ENCODE measurements at places on chromosomes 2 and 18.

GRCh38 chr2:165109915-165110314, 93.9 kb downstream of the SCN3A start:
- DNase-seq, result no peak

DNA sequence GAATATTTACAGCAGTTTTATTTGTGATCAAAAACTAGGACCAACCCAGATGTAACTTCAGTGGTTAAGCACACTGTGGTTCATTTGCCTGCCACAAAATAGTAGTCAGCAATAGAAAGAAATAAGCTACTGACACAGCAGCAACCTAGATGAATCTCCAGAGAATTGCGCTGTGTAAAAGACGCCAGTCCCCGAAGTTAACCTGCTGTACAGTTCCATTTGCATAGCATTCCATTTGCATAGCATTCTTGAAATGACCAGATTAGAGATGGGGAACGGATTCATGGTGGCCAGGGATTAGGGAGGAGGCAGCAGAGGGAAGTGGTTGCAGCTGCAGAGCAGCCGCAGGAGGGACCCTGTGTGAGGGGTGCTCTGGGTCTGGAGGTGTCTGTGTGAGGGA, 39.3 kb upstream of the NFATC1 start:
- no peak for DNase-seq

DNA sequence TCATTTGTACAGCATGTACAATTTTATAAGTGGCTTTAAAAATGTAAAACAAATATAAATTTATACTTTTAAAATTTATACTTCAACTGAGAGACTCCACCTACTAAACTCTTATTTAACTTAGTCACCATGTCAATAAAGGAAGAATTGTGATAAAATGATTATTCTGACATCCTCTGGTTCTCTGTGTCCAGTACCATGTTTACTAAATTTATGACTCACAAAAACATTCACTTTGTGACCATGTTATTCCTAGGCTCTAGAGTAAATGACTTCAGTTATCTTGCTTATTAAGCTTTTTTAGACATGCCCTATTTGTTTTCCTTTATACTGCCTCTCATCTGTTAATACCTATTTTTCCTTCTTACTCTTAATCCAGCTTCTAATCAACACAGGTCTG, 959.6 kb upstream of the SLC39A10 start:
- DNase-seq, result no peak

DNA sequence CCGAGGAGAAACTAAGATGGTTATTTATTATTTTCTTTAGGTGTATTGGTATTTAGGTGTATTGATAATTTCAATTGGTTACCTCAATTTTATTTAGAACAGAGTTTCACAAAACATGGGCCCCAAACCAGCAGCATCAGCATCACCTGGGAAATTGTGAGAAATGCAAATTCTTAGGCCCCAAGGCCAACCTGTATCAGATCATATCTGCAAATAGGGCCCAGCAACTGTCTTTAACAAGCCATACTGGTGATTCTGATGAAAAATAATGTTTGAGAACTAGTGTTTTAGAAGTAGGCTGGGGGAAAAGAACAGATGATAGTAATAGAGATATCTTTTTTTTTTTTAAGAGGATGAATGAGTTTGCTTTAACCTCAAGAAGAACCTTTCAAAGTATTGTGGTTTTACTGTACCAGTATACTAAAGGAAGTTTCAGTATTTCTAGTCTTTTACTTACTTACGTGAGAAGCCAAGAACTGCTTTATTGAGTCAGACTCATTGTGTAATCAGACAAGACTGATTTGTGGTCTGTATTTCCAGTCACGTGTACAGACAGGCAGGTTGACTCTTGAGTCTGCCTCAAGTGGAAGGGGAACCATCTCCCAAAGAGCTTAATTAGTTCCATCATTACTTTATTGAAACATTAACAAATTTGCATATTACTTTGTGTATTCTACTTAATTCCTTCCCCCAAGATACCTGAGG, 60.4 kb upstream of the GAREM1 start:
- no peak for DNase-seq

GRCh38 chr18:55096263-55096951, 137.1 kb upstream of the CCDC68 start:
- no peak for DNase-seq

Data from mesenteric fat pad (tissue), 1 donor.